ENCODE measurements at places on chromosomes 3 and 15.

DNA sequence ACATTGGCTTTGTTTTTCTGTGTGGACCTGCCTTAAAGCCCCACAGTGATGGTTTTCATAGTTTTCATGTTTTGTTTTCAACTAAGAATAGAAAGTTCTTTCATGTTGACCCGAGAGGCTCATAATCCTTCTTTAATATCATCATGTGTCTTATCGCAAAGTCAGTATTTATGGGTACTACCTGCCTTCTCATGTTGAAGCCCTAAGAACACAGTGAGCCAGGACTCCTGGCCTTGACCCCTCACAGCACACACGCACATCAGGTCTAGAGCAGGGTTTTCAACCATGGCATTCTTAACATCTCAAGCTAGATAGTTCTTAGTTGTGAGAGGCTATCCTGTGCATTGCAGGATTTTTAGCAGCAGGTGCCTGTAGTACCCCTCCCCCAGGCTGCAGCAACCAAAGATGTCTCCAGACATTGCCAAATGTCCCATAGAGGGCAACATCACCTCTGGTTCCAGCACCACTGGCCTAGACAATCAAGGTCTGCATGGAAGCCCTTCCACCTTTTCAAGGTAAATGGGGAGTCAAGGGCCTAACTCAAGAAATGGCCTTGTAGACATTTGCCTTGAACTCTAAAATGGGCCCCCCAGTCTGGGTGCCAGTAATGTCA is 118.3 kb downstream of the MTHFS start:
- H3K36me3 ChIP-seq = peaks cover 4% of the 10 kb centered on the region
- no peaks in the 10 kb centered on the region for H3K4me1 ChIP-seq
- H3K27ac ChIP-seq = no peak overlapping the region

GRCh38 chr15:25993506-25993905 is 130.4 kb upstream of the ATP10A start:
- DNase-seq = no peak
- no peaks in the 10 kb centered on the region for H3K36me3 ChIP-seq
- no peak overlapping the region for H3K4me3 ChIP-seq
- H3K27ac ChIP-seq = no peak overlapping the region

- no peaks in the 10 kb centered on the region for H3K4me1 ChIP-seq
- no peaks in the 10 kb centered on the region for H3K36me3 ChIP-seq
- H3K4me3 ChIP-seq = no peak overlapping the region
- no peak for DNase-seq
- no peaks in the 10 kb centered on the region for H3K27me3 ChIP-seq
- H3K27ac ChIP-seq = no peak overlapping the region
These were observed 80.9 kb downstream of the NECTIN3 start for GRCh38 chr3:111152496-111152895.

- H3K4me3 ChIP-seq = no peak overlapping the region
- H3K27ac ChIP-seq = no peak overlapping the region
- H3K27me3 ChIP-seq = peaks cover 4% of the 10 kb centered on the region
- H3K36me3 ChIP-seq = no peaks in the 10 kb centered on the region
- DNase-seq = no peak
These were observed 254.3 kb upstream of the ARHGEF26 start for GRCh38 chr3:153866901-153867300.

DNA sequence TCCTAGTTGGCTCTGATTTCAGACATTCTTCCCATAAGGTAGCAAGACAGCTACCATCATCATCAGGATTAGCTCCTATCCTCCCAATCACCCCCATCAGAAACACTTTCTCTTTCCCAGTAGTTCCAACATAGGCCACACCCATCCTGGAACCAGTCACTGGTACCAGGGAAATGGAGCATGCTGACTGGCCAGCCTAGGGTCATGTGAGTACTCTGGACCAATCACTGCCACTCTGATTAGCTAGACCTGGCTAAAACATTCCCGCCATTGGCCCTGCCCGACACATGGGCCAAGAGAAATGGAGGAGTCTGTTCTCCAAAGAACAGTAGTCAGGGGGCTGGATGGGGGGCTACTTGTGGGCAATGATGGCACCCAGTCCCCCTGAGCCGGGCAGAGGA is 12.4 kb downstream of the EFCC1 start:
- DNase-seq = no peak
- H3K27ac ChIP-seq = no peak overlapping the region
- H3K27me3 ChIP-seq = no peaks in the 10 kb centered on the region
- no peak overlapping the region for H3K4me3 ChIP-seq
- peaks cover 30% of the 10 kb centered on the region for H3K4me1 ChIP-seq

DNA sequence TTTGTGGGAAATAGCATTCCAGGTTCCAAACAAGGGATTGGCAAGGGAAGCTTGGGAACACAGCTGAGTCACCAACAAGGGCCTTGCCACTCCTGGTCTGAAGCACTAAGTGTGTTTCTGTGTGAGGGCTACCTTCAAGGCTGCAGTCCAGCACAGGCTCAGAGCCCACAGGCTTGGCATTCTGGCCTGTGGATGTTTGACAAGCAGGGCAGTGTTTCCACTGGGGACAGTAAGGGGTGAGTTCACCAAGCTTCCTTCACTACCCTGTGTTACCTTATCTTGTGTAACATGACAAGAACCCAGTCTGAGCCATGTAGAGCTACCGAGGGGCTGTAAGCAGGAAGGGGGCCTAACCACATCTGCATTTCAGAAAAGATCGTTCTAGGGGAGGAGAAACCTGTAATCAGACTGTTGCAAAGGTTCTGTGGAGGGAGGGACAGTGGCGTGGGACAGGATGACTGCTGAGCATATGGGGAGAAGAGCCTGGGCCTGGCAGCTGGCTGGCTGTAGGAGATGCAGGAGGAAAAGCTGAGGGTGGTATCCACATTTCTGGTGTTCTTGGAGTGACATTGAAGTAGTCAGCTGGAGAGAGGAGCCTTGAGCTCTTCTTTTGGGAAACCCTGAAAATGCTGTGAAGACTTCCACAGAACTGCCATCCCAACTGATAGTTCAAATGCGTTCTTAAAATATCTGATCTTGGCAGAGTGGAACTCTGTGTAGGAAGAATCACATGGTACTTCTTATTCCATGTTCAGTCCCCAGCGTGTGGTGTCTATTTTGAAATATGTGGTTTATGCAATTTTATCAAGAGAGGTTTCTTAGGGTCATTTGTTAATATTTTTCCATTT is 61.3 kb downstream of the CTDSPL start:
- no peaks in the 10 kb centered on the region for H3K4me1 ChIP-seq
- no peak overlapping the region for H3K27ac ChIP-seq
- no peaks in the 10 kb centered on the region for H3K27me3 ChIP-seq
- no peak for DNase-seq
- H3K36me3 ChIP-seq = no peaks in the 10 kb centered on the region
- H3K4me3 ChIP-seq = no peak overlapping the region

GRCh38 chr3:171456765-171457606 is 3.2 kb downstream of the TNIK start:
- H3K27ac ChIP-seq = peak overlapping the region; percentile 66
- no peaks in the 10 kb centered on the region for H3K27me3 ChIP-seq
- no peaks in the 10 kb centered on the region for H3K36me3 ChIP-seq
- DNase-seq = no peak

GRCh38 chr3:10023587-10024310 is 2.5 kb upstream of the FANCD2 start:
- DNase-seq = no peak
- no peak overlapping the region for H3K27ac ChIP-seq
- peaks cover 33% of the 10 kb centered on the region for H3K4me1 ChIP-seq
- H3K36me3 ChIP-seq = peaks cover 32% of the 10 kb centered on the region
- peak overlapping the region; percentile 38 for H3K4me3 ChIP-seq

GRCh38 chr3:153897842-153898241 is 223.3 kb upstream of the ARHGEF26 start:
- no peaks in the 10 kb centered on the region for H3K4me1 ChIP-seq
- no peaks in the 10 kb centered on the region for H3K36me3 ChIP-seq
- DNase-seq = no peak
- no peak overlapping the region for H3K27ac ChIP-seq

GRCh38 chr3:177893331-177893730 is 642.9 kb upstream of the KCNMB2 start:
- peaks cover 2% of the 10 kb centered on the region for H3K36me3 ChIP-seq
- H3K27ac ChIP-seq = no peak overlapping the region
- H3K4me1 ChIP-seq = no peaks in the 10 kb centered on the region

DNA sequence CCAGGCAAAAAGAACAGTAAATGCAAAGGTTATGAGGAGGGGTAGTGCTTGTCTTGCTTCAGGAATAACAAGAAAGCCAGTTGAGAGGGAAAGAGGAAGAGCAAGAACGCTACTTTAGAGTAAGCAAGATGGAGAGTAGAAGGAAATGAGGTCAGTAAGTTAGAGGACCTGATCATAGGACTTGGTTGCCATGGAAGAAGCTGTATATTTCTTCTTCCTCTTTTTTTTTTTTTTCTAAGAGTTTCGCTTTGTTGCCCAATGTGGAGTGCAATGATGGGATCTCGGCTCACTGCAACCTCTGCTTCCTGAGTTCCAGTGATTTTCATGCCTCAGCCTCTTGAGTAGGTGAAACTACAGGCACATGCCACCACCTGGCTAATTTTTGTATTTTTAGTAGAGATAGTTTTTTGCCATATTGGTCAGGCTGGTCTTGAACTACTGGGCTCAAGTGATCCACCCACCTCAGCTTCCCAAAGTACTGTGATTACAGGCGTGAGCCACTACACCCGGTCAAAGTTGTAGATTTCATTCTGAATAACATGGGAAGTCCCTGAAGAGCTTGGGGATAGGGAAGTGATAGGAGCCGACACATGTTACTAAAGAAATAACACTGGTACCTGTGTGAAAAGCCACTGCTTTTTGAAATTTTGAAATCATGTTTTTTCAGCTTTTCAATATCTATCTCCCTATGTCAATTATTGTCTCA is 527.9 kb upstream of the NAALADL2 start:
- no peak for DNase-seq
- H3K36me3 ChIP-seq = no peaks in the 10 kb centered on the region
- no peak overlapping the region for H3K27ac ChIP-seq
- no peaks in the 10 kb centered on the region for H3K4me1 ChIP-seq

DNA sequence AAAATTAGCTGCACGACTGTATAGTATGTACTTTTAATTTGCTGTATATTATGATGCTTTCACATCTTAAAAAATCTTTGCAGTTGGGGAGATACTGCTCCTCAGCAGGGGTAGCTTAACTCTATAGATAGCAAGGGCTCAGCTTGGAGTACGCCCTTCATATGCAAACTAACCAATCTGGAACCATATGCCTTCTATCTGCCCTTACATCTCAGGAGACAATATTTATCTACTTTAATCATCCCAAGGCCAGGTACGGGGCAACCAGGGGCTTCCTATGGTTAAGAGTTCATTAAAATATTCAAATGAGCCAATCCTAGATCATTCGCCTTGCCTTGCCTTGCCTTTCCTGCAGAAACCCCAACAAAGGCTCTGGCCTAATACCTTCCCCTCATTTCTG is 204.1 kb upstream of the ZBTB20 start:
- no peaks in the 10 kb centered on the region for H3K27me3 ChIP-seq
- DNase-seq = no peak
- H3K4me1 ChIP-seq = no peaks in the 10 kb centered on the region
- no peak overlapping the region for H3K27ac ChIP-seq
- no peak overlapping the region for H3K4me3 ChIP-seq

DNA sequence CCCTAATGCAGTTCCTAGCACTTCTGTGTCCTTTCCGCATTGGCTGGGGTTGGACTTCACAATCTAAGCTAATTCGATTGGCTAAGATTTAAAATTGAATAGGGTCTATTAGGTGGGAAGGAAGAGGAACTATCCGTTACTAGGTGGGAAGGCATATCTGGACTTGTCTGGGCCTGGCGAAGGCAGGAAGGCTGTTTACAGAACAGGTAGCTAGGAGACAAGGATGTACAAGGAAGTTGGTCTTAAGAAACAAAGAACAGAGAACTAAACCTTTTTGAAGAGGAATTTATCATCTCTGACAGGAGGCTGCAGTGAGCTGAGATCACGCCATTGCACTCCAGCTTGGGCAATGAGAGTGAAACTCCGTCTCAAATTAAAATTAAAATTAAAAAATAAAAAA is 17.3 kb upstream of the ATG7 start:
- DNase-seq = no peak
- H3K27ac ChIP-seq = no peak overlapping the region
- peaks cover 7% of the 10 kb centered on the region for H3K27me3 ChIP-seq
- no peak overlapping the region for H3K4me3 ChIP-seq

DNA sequence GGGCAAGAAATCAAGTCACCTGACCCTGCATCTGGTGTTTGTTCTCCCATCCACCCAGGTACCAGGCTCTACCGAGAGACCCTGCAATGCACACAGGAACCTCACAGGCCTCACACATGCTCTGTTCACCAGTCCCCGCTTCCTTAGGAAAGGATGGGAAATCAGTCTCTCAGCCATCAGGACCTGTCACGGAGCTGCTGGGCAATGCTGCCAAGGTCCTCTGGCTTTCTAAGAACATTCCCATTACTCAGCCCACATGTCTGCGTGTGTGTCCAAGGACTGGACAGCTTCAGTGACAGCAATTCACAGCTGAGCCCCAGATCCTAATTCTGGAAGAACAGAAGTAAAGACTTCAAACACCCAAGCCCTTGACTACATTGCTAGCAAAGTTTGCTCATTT is 6.5 kb upstream of the SRGAP3 start:
- peaks cover 2% of the 10 kb centered on the region for H3K4me1 ChIP-seq
- H3K27me3 ChIP-seq = peaks cover 12% of the 10 kb centered on the region
- H3K36me3 ChIP-seq = no peaks in the 10 kb centered on the region

DNA sequence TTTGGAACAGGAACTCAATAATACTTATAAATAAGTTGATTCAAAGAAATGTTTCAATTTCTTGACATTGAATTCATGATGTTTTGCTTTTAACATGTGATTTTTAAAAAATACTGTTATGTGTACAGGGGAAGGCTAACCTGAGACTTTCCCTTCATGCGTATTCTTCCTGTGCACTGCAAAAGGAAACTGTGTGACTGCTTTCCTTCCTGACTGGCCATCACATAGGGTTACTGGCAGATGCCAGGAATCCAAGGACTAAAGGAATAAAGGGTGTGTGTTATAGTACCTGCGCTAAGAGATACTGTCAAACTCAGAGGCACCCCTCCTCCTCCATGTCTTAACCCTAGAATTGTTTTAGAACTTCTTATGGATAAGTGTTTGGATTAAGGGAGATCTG is 236.0 kb downstream of the UBE2E2 start:
- no peak for DNase-seq
- H3K27me3 ChIP-seq = no peaks in the 10 kb centered on the region
- H3K36me3 ChIP-seq = no peaks in the 10 kb centered on the region
- H3K27ac ChIP-seq = no peak overlapping the region
- H3K4me3 ChIP-seq = no peak overlapping the region

GRCh38 chr3:10628891-10629670 is 123.7 kb upstream of the ATP2B2 start:
- peaks cover 2% of the 10 kb centered on the region for H3K27me3 ChIP-seq
- no peak overlapping the region for H3K27ac ChIP-seq
- DNase-seq = no peak
- H3K4me3 ChIP-seq = no peak overlapping the region
- no peaks in the 10 kb centered on the region for H3K36me3 ChIP-seq

DNA sequence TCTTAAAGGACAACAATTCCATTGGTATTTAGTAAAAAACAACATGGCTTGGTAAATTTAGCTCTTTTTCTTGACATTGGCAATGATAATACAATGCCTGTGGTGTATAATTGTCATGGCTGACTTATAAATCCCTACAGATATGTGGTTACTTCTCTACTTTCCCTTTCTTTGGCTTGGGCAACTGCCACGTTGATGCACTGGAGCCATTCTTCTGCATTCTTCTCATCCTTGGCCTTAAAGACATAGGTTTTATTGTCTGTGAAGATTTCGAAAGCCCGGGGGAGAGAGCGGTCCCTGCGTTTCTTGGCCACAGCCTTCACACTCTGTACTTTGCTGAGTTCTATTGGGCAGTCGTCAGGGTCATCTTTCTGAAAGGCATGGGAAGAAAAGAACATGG is 101.1 kb upstream of the CCNL1 start:
- H3K27ac ChIP-seq = no peak overlapping the region
- H3K4me3 ChIP-seq = no peak overlapping the region
- no peaks in the 10 kb centered on the region for H3K27me3 ChIP-seq
- peaks cover 2% of the 10 kb centered on the region for H3K36me3 ChIP-seq
- DNase-seq = no peak
